ENCODE measurements at places on chromosomes 16 and 17. TPM values are rescaled to one million over a fixed set of nuclear protein-coding genes. Genes with fewer than 3 reads are reported as not detected.

GRCh38 chr16:65731833-65732232, 610.0 kb upstream of the CDH11 start:
- no peak overlapping the region for H3K4me3 ChIP-seq
- DNase-seq, result no peak
- H3K4me1 ChIP-seq, result no peaks in the 10 kb centered on the region
- H3K36me3 ChIP-seq, result no peaks in the 10 kb centered on the region
- no peak overlapping the region for H3K27ac ChIP-seq

DNA sequence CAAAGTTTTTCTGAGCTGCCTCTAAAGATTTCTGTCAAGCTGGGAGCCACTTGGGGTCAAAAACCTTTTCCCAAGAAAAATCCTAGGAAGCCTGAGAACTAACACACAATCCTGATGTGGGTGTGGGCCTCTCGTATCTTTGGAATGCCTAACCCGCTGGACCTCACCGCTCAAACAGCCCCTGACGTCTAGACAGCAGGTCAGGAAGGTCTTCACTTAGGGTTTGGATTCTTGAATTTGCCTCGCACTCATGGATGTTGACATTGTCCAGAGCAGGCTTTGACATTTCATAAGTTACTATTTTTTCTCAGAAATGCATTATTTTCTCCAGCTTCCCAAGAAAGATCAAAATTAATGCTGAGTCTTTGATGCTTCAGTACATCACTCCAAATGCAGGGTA, 18.9 kb downstream of the TEX2 start:
- peaks cover 18% of the 10 kb centered on the region for H3K4me1 ChIP-seq
- H3K4me3 ChIP-seq, result no peak overlapping the region
- H3K36me3 ChIP-seq, result no peaks in the 10 kb centered on the region

DNA sequence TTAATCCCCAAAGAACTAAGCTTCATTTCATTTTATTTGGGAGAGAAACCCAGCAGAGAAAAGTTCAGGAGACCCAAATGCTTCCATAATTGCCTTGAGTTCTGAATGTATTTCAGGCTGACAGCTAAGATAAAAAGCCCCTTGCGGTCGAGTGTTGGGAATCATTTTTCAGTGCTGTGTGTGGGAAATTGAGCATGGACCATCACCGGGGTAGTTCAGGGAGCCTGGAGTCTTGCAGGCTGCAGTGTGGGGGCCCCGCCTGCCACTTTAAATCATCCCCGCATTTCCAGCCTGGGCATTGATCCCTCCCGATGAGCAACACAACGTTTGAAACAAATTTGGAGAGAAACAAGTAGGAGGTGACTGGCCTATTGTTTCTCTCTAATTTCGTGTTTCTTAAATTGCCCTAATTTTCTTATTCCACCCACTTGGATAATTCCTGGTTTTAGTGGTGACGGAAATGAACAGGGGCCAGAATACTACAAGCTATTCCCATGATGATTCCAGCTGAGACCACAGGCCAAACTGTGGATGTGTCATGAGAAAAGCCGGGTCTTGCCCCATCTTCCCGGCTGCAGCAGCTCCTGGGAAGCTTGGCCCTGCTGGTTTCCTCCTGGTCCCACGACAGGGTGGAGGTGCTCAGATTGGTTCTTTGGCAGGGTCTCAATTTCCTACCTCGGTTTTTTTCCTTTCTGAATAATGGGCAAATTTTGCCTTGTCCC, 75.1 kb downstream of the FOXL1 start:
- no peak overlapping the region for H3K27ac ChIP-seq
- peaks cover 6% of the 10 kb centered on the region for H3K27me3 ChIP-seq
- DNase-seq, result no peak
- H3K4me1 ChIP-seq, result no peaks in the 10 kb centered on the region
- H3K4me3 ChIP-seq, result no peak overlapping the region

- H3K36me3 ChIP-seq, result no peaks in the 10 kb centered on the region
- no peak overlapping the region for H3K4me3 ChIP-seq
- no peaks in the 10 kb centered on the region for H3K27me3 ChIP-seq
- no peak overlapping the region for H3K27ac ChIP-seq
- peaks cover 20% of the 10 kb centered on the region for H3K4me1 ChIP-seq
- DNase-seq, result no peak
Measured at GRCh38 chr17:56290101-56290801, 137.0 kb downstream of the ANKFN1 start.

GRCh38 chr17:81090361-81091136, 55.6 kb downstream of the BAIAP2 start:
- peak overlapping the region; percentile 8 for H3K27ac ChIP-seq
- no peaks in the 10 kb centered on the region for H3K27me3 ChIP-seq
- no peak overlapping the region for H3K4me3 ChIP-seq
- peak; percentile 56 for DNase-seq

DNA sequence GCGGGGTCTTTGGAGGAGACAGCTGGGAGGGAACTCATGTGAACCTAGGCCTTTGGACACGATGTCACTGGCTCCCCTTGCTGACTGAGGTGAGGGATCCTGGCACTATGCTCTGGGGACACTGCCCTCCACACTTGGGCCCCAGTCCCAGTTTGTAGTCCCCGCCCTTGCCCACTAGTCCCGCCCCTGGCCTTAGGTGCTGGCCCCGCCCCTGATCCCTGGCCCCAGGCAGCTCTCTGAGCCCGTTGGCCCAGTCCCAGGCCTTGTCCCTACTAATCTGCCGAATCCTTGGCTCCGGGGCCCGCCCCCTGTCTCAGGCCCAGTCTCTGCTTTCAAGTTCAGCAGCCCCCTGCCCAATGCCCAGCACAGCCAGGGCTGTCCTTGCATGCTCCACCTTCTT, 61.0 kb downstream of the SMPD3 start:
- H3K27ac ChIP-seq, result peak overlapping the region; percentile 84
- DNase-seq, result peak; percentile 81
- H3K4me1 ChIP-seq, result peaks cover 40% of the 10 kb centered on the region
- H3K27me3 ChIP-seq, result no peaks in the 10 kb centered on the region
- no peaks in the 10 kb centered on the region for H3K36me3 ChIP-seq
- H3K4me3 ChIP-seq, result no peak overlapping the region

- no peaks in the 10 kb centered on the region for H3K27me3 ChIP-seq
- peaks cover 43% of the 10 kb centered on the region for H3K4me1 ChIP-seq
- H3K36me3 ChIP-seq, result peaks cover 52% of the 10 kb centered on the region
- no peak overlapping the region for H3K4me3 ChIP-seq
- DNase-seq, result peak; percentile 88
- H3K27ac ChIP-seq, result no peak overlapping the region
Measured at GRCh38 chr17:74210191-74211140, 2.9 kb upstream of the TTYH2 start.

GRCh38 chr17:79919164-79919585, 79.9 kb upstream of the CBX4 start:
- no peaks in the 10 kb centered on the region for H3K36me3 ChIP-seq
- peak overlapping the region; percentile 86 for H3K27ac ChIP-seq
- peaks cover 59% of the 10 kb centered on the region for H3K4me1 ChIP-seq
- DNase-seq, result peak; percentile 99
- H3K4me3 ChIP-seq, result peak overlapping the region; percentile 38

DNA sequence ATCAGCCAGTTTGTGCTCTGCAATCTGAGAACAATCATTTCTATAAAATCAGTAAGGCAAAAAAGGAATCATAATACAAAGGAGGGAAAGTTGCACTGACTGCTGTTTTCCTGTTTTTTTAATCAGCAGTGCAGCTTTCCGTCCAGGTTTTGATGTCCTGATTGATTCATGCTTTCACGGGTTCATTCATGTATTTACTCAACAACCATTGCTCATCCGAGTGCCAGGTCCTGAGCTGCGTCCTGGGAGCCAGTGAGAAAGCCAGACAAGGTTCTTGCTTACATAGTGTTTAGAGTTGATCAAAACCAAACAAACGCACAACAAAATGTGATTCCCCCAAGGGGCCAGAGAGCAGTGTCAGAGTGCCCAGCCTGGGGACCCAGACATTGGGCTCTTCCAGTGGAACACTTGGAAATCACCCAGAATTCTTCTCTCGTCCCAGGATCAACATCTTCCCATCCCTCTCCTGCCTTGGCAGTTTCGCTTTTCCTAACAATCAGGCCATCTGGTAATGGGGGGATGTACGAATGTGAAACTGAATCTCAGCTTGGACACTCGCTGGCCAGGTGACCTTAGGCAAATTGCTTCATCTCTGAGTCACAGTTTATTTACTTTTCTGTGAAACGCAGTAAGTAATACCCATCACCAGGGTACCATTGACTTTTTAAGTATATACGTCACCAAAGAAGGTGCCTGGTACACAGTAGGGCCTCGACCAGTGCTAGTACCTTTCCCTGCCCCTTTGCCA, 13.3 kb upstream of the C1QL1 start:
- no peak for DNase-seq
- H3K36me3 ChIP-seq, result no peaks in the 10 kb centered on the region
- H3K27me3 ChIP-seq, result peaks cover 43% of the 10 kb centered on the region
- peaks cover 38% of the 10 kb centered on the region for H3K4me1 ChIP-seq
- H3K4me3 ChIP-seq, result no peak overlapping the region

DNA sequence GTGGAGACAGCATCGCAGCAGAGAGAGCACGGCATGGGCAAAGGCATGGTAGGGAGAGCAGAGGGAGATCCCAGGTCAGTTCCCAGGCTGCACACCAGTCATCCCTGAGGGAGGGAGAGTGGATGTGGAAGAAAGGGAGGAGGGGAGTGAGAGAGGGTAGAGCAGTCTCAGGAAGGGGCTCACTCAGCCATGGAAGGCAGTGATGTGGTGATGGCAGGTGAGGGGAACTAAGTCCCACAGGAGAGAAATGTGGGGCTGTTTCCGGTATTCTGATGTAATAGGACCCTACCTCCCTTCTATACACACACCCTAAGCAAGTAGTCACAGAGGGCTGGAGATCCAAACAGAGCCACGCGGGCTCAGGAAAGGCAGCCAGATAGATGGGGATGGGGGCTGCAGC, 500.3 kb upstream of the CDH11 start:
- no peak overlapping the region for H3K27ac ChIP-seq
- no peak for DNase-seq
- no peaks in the 10 kb centered on the region for H3K27me3 ChIP-seq
- H3K4me3 ChIP-seq, result no peak overlapping the region
- no peaks in the 10 kb centered on the region for H3K36me3 ChIP-seq
- H3K4me1 ChIP-seq, result no peaks in the 10 kb centered on the region

- peaks cover 13% of the 10 kb centered on the region for H3K4me1 ChIP-seq
- H3K4me3 ChIP-seq, result no peak overlapping the region
- peaks cover 97% of the 10 kb centered on the region for H3K36me3 ChIP-seq
- H3K27ac ChIP-seq, result peak overlapping the region; percentile 67
Measured at GRCh38 chr17:41894791-41895331, 23.9 kb downstream of the ACLY start.

GRCh38 chr17:7910711-7911110, 5.4 kb downstream of the RNF227 start:
- no peak overlapping the region for H3K27ac ChIP-seq
- peaks cover 30% of the 10 kb centered on the region for H3K4me1 ChIP-seq
- no peaks in the 10 kb centered on the region for H3K27me3 ChIP-seq
- no peak overlapping the region for H3K4me3 ChIP-seq
- DNase-seq, result no peak
- H3K36me3 ChIP-seq, result peaks cover 67% of the 10 kb centered on the region

- no peaks in the 10 kb centered on the region for H3K4me1 ChIP-seq
- no peak overlapping the region for H3K4me3 ChIP-seq
- no peaks in the 10 kb centered on the region for H3K27me3 ChIP-seq
- no peak overlapping the region for H3K27ac ChIP-seq
- H3K36me3 ChIP-seq, result no peaks in the 10 kb centered on the region
Measured at GRCh38 chr16:87524407-87524806, 31.6 kb upstream of the ZCCHC14 start.

DNA sequence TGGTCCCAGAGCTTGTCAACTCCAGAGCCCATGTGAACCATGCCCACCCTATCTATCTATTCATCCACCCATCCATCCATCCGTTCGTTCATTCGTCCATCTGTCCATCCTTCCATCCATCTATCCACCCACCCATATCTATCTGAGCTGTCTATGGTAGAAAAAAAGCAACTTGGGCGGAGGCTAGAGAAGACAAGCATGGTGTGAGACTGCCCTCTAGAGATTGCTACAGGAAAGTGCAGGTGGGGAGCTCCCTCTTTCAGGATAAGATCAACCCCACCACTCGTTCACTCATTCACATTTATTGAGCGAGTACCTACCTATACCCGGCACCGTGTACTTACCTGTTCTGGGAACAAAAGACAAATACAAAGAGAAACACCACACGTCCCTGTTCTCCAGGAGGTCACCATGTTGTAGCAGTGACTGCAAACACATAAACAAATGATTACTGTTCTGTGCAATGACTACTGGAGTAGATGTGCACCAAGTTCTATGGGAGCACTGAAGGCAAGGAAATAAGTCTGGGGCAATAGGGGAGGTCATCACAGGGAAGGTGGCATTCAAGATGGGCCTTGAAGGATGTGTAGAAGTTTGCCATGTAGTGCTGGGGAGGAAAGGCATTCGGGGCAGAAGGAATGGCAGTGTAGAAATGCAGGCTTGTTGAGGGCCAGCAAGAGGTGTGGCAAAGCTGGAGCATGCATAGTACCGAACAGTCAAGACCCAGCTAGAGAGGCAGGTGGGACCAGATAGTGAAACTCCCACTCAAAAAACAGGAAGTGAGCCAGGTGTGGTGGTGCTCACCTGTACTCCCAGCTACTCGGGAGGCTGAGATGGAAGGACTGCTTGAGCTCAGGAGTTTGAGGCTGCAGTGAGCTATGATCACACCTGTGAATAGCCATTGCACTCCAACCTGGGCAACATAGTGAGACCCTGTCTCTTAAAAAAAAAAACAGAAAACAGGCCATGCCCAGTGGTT, 13.4 kb upstream of the ATP5MC1 start:
- H3K36me3 ChIP-seq, result no peaks in the 10 kb centered on the region
- no peaks in the 10 kb centered on the region for H3K27me3 ChIP-seq
- no peak overlapping the region for H3K4me3 ChIP-seq

Gene ACSM2A
- not detected for total RNA-seq

Gene GNG13
- not detected for total RNA-seq

Gene CCL8
- not detected for total RNA-seq

Measured in stomach (tissue), 19 donors.